CD8-positive, alpha-beta T cell (primary cell): ENCODE measurements at places on chromosomes 6 and 20.

GRCh38 chr6:137871291-137871690 is 4.2 kb downstream of the TNFAIP3 start:
- DNase-seq = no peak

DNA sequence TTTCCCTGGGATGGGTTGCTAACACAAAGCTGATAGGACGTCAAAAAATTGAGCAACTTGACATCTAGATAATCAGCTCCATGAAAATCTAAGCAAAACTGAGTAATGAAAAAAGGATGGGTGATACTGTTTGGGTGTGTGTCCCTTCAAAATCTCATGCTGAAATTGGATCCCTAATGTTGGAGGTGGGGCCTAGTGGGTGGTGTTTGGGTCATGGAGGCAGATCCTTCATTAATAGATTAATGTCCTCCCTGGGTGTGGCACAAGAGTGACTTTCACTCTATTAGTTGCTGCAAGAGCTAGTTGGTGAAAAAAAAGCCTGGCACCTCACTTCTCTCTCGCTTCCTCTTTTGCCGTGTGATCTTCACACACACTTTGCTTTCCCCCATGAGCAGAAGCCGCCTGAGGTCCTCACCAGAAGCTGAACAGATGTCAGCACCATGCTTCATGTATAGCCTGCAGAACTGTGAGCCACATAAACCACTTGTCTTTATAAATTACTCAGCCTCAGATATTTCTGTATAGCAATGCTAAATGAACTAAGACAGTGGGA is 160.9 kb downstream of the FRK start:
- no peak for DNase-seq

DNA sequence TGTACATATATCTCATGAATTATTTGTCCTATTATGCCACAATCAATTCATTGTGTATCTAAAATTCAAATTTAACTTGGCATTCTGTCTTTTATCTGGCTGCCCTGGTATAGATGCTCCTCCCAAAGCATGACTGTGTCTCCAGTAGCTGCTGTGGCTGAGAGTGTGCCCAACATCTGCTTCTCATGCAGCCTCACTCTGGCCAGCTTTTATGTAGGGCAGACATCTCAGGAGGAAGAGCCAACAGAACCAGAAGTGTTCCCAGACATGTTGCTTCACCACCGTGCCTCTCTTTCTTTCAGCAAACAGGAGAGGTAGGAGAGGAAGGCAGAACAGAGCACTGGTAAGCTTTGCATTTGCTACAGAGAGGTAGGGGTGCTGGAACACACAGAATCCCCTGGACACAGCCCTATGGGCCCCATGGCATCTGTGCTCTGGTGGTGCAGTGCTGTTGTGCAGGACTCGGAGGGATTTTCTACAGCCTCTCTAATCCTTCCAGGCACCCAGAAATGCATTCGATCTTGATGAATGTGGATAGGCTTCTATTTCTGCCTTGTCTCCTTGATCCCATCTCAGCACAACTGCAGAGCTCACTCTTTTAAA is 637.1 kb downstream of the UTRN start:
- DNase-seq = no peak

GRCh38 chr6:170233286-170234205 is 57.3 kb downstream of the DLL1 start:
- no peak for DNase-seq

GRCh38 chr6:44527181-44527580 is 139.7 kb downstream of the CDC5L start:
- no peak for DNase-seq

- peak; percentile 39 for DNase-seq
Measured at GRCh38 chr6:37239950-37240713, 17.4 kb upstream of the TBC1D22B start.

DNA sequence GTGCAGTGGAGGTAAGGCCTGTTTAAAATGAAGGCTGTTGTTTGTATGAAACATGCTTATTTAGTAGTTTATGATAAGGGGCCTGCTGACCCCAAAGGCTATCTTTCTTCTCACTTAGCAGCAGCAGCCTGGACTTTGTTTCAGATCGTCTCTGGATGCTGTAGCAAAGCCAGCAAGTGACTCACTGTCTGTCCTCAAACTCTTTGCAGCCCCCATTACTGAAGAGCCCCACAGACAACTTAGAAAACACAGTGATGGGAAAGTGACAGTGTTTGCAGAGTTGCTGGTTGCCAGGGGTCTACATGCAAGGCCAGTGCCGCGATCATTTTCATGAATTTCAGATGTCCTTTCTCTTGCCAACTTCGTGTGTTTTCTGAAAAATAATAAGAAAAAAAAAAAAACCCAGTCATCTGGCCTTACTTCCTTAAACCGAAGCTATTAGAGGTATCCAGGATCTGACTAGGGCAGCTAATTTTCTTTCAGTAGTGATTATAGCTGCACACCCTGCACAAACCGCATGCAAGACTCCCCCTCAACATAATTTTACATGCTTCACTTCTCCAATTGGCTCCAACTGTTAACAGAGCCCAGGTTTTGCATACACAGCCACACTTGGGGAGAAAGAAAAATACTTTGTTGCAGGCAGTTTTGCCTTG is 11.6 kb upstream of the F13A1 start:
- no peak for DNase-seq

DNA sequence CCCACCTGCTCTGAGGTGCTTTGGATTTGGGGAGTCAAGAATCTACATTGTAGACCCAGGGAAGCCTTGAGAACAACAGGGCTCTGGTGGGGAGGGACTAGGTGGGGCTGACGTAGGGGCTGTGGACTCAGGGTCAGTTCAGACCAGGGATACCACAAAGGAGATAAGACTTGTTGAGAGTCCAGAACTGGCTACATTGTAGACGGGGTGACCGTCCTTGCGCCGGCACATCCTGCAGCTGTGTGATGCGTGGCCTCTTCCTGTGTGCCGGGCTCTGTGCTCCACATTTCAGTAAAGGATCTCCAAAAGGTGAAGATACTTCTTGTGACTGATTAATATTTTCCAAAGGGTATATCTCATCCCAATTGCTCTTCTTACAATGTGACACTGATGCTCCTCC is 9.8 kb upstream of the TLDC2 start:
- no peak for DNase-seq

- no peak for DNase-seq
Measured at GRCh38 chr6:47741807-47742206, 40.0 kb upstream of the OPN5 start.

DNA sequence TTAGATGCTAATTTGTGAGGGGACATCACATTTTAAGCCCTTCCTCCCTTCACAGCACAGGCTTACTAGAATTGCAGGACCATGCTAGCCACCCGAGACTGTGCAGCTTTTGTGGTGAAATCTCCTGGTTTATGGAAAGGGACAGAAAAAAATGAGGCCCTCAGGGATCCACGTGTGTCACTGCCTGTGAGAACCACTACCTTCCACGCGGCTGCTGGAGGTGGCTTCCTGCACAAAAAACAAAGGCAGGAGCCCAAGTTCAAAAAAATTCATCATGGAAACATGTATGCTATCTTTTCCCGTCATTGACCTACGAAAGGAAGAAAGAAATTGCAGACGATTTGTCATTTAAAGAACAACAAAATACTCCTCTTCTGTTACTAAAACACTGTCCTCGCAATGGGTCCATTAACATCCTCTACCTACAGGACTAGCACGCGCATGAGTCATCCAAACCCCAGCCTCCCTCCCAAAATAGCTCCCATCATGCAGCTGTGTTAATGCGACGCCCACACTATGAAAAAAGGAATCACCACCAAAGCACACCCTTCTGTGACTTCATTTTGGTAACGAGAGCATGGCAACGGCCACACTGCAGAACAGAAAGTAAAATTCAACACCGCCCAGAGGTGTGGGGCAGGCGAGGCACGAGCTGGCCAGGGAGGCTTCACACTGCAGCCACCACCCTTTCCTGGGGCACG is 45.7 kb downstream of the RAMACL start:
- peak; percentile 73 for DNase-seq

DNA sequence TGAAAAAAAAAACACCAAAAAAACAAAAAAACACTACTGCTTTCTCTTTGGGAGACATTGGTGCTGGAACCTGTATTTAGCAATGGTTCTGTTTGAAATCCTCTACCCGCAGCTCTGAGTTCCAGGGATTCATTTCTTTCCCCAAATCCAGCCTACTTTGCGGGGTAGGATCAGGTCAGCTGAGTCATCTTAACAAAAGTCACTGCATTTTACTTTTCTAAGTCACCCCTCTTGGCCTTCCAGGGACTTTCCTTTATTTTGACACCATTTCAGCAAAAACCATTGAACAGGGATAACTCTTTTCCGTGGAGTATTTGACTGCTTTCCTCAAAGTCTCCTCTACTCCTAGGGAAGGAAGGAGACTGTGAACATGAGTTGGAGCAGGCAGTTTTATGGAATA is 837.6 kb downstream of the MAFB start:
- no peak for DNase-seq

DNA sequence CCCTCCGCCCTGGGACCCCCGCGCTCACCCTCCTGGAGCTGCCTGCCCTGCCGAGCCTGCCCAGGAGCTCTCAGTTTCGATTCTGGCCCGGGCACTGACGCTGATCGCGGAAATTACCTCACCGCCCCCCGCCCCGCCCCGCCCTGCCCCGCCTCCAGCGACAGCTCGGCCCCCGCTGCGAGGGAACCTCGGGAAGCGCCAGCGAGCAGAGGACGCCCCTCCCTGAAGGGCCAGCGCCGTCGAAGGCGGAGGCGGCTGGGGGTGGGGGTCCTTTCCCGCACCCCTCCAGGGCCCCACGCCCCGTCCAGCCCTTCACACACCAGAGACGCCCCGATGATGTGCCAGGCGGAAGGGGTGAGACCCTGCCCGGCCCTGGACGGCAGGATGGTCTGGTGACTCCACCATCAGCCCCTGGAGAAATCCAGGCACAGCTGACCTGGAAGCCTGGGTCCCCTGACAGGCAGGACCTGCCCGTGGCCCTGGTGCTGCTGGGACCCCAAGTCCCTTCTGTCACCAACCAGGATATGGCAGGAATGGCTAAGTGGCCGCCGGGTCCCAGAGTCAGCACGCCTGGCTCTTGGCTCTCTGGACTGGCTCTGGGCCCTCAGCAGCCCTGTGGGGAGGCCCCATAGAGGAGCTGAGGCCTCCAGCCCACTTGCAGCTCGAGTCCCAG is at the start of gene HELZ2:
TSS of gene HELZ2 (minus strand) at position 84 of the 673 bp plus-strand sequence. CDS start 1,854 bp downstream, outside the sequence.
- DNase-seq = peak; percentile 87
